ENCODE measurements at places on chromosomes 6 and 20. TPM values are rescaled to one million over a fixed set of nuclear protein-coding genes. Genes with fewer than 3 reads are reported as not detected.

The NHLRC1 gene
- total RNA-seq, result 1.3 TPM

The CLIC1 gene
- total RNA-seq, result 743 TPM

The CAP2 gene
- 11.6 TPM for total RNA-seq

The SS18L1 gene
- 19.1 TPM for total RNA-seq

The CALHM4 gene
- not detected for total RNA-seq

GRCh38 chr6:43922426-43923375, 152.7 kb downstream of the VEGFA start:
- peaks cover 27% of the 10 kb centered on the region for H3K4me1 ChIP-seq
- H3K4me3 ChIP-seq, result no peak overlapping the region
- DNase-seq, result no peak
- H3K27ac ChIP-seq, result peak overlapping the region; percentile 34

- H3K27ac ChIP-seq, result no peak overlapping the region
- no peak overlapping the region for H3K4me3 ChIP-seq
- H3K4me1 ChIP-seq, result no peaks in the 10 kb centered on the region
- H3K27me3 ChIP-seq, result no peaks in the 10 kb centered on the region
- H3K36me3 ChIP-seq, result no peaks in the 10 kb centered on the region
- DNase-seq, result no peak
These were observed 296.4 kb downstream of the KHDRBS2 start for GRCh38 chr6:61989616-61990015.

DNA sequence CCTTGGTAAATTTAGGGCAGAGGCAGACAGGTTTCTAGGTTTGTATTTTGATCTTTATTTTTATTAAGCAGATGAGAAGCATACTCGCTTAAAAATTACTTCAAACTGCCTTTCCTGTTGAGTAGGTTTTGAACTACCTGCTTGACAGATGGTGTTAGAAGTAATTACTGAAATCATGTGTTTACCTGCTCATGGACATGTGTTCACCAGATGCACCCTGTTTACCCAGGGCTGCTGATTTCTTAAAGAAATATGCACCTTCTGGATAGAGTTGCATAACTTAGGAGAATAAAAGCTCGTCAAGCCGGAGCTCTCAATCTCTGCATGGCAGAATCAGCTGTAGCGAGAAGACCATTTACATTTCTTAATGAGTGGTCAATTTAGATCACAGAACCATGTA, 165.1 kb downstream of the CDKAL1 start:
- H3K4me3 ChIP-seq, result no peak overlapping the region
- no peak for DNase-seq
- no peaks in the 10 kb centered on the region for H3K27me3 ChIP-seq
- no peak overlapping the region for H3K27ac ChIP-seq
- no peaks in the 10 kb centered on the region for H3K4me1 ChIP-seq
- H3K36me3 ChIP-seq, result no peaks in the 10 kb centered on the region

- H3K36me3 ChIP-seq, result no peaks in the 10 kb centered on the region
- no peak overlapping the region for H3K4me3 ChIP-seq
- H3K4me1 ChIP-seq, result no peaks in the 10 kb centered on the region
- no peak for DNase-seq
- H3K27ac ChIP-seq, result no peak overlapping the region
These were observed 6.3 kb downstream of the IPCEF1 start for GRCh38 chr6:154350293-154350692.

- peak overlapping the region; percentile 63 for H3K27ac ChIP-seq
- no peaks in the 10 kb centered on the region for H3K27me3 ChIP-seq
- H3K36me3 ChIP-seq, result no peaks in the 10 kb centered on the region
- H3K4me3 ChIP-seq, result no peak overlapping the region
These were observed 30.6 kb upstream of the ZBTB24 start for GRCh38 chr6:109513571-109514071.

GRCh38 chr20:63847237-63848002, 13.9 kb upstream of the ABHD16B start:
- no peak overlapping the region for H3K27ac ChIP-seq
- DNase-seq, result no peak
- H3K4me3 ChIP-seq, result no peak overlapping the region
- H3K27me3 ChIP-seq, result peaks cover 8% of the 10 kb centered on the region
- peaks cover 7% of the 10 kb centered on the region for H3K4me1 ChIP-seq
- no peaks in the 10 kb centered on the region for H3K36me3 ChIP-seq

GRCh38 chr6:15230827-15231226, 15.0 kb upstream of the JARID2 start:
- no peaks in the 10 kb centered on the region for H3K36me3 ChIP-seq
- DNase-seq, result no peak
- H3K4me3 ChIP-seq, result no peak overlapping the region
- H3K27me3 ChIP-seq, result no peaks in the 10 kb centered on the region
- H3K27ac ChIP-seq, result no peak overlapping the region
- H3K4me1 ChIP-seq, result no peaks in the 10 kb centered on the region

- H3K4me1 ChIP-seq, result no peaks in the 10 kb centered on the region
- H3K4me3 ChIP-seq, result no peak overlapping the region
- DNase-seq, result no peak
- no peaks in the 10 kb centered on the region for H3K27me3 ChIP-seq
- no peaks in the 10 kb centered on the region for H3K36me3 ChIP-seq
- no peak overlapping the region for H3K27ac ChIP-seq
These were observed 144.4 kb upstream of the SSTR4 start for GRCh38 chr20:22890594-22891300.

DNA sequence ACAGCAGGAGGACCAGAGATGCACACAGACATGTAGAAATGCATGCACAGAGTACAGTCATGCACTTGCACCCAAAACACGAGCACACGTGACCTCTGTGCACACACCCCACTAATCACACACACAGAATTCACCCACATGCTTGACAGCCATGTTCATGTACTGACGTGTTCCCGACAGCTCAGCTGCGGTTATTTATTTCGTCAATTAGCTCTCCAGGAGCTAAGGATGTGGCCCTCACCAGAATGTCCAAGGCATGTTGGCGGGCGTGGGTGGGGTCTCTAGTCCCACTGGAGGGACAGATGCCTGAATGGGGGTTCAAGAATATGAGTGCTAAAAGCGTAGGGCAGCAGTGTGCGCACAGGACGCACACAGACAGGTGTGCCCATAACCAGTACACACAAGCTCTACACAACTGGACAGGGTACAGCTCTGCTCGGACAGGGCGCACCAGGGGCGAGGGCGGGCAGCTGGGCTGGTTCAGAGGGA, 571 bp upstream of the PRPF6 start:
- peak overlapping the region; percentile 24 for H3K27ac ChIP-seq
- H3K4me1 ChIP-seq, result peaks cover 28% of the 10 kb centered on the region
- peaks cover 13% of the 10 kb centered on the region for H3K36me3 ChIP-seq
- DNase-seq, result no peak
- peak overlapping the region; percentile 99 for H3K4me3 ChIP-seq

GRCh38 chr20:47029845-47030244, 135.2 kb downstream of the EYA2 start:
- peak; percentile 38 for DNase-seq
- no peaks in the 10 kb centered on the region for H3K4me1 ChIP-seq
- no peaks in the 10 kb centered on the region for H3K36me3 ChIP-seq
- H3K27me3 ChIP-seq, result peaks cover 12% of the 10 kb centered on the region

DNA sequence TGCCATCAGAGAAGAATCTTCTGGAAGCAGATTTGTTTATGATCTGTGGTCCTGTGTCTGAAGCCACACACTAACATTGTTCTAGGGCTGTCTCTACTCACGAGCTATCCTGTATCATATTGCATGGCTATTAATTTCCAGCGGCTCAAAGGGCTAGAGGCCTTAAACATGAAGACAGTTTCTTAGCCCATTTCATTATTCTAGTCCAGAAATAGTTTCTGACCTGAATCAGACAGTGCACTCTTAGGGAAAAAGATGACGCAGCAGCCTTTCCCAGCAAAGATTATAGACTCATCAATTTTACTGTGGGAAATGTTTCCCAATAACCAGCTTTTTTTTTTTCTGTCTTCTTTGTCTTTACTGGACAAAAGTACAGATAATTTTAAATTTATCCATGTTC, 105.3 kb upstream of the SUPT3H start:
- no peak overlapping the region for H3K27ac ChIP-seq
- H3K36me3 ChIP-seq, result peaks cover 9% of the 10 kb centered on the region
- DNase-seq, result no peak

Data from PC-3 (cell line).